ENCODE measurements at places on chromosomes 13 and 19.

GRCh38 chr13:42929886-42930535, 62.0 kb downstream of the EPSTI1 start:
- no peak for DNase-seq

DNA sequence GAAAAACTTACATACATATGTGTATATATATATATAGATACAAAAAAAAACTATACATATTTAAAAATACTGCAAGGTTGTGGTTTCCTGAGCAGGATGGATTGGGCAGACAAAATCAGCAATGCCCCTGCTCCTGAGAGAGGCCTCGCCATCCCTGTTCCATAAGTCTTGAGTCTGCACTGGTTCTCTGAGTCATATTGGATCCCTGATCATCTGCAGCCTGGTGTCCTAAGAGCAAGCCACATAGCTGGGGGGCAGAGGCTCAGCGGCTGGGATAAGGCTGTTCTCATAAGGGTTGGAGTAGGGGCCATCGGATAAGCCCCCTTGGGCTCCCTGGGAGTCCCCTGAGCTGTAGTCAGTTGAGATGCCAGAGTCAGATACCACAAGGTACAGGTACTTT, 3.3 kb downstream of the SWSAP1 start:
- no peak for DNase-seq

GRCh38 chr13:94400874-94401273, 78.6 kb downstream of the DCT start:
- DNase-seq = no peak

GRCh38 chr13:25170554-25171111, 1.5 kb downstream of the AMER2 start:
- DNase-seq = peak; percentile 16

DNA sequence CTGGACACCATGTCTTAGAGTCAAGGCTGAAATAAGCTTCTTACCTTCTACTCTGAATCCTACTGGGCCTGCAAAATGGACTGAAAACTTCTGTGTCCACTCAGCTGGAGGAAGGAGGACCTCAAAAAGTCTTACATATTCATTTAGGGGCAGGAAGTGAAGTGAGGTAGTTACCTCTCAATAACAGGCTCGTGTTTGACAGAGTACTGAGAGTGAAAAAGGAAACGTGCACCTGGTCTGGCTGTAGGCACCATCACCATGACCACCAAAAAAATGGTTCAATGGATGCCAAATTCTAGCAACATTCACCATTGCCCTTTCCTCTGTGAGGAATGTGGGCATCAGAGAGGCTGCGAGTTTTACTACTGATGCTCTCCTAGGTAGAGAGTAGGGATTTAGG, 176.2 kb downstream of the RFC3 start:
- DNase-seq = no peak

DNA sequence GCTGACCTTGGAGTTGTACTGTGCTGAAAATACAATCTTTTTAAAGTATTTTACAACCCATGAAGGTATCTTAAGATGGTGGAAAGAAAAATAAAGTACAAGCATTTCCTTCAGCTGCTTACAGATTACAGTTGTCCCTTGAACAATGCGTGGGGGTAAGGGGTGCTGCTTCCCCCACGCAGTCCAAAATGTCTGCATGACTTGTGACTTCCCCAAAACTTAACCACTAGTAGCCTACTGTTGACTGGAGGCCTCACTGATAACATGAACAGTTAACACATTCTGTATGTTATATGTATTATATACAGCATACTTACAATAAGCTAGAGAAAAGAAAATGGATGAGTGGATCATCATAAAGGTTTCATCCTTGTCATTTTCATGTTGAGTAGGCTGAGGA, 45.3 kb upstream of the ZNF599 start:
- DNase-seq = no peak

DNA sequence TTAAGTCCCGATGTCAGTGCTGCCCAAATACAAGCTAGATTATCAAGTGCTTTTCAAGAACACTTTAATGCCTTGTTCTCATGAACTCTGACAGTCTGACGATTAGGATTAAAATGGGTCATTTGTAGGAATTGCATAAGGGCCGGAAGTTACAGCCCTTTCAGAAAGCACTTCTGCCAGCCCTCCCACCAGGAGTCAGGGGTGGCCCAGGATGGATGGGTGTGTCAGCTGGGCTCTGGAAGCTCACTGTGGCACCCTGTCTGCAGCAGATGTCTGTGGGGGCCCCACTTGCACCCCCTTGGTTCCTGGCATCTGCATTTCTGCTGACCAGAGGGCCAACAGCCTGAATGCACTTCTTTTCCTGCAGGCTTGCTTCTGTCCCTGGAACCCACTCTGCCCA, 712.7 kb downstream of the UQCRFS1 start:
- no peak for DNase-seq

- DNase-seq = no peak
Observed at GRCh38 chr13:36134632-36135031, 3.5 kb upstream of the DCLK1 start.

DNA sequence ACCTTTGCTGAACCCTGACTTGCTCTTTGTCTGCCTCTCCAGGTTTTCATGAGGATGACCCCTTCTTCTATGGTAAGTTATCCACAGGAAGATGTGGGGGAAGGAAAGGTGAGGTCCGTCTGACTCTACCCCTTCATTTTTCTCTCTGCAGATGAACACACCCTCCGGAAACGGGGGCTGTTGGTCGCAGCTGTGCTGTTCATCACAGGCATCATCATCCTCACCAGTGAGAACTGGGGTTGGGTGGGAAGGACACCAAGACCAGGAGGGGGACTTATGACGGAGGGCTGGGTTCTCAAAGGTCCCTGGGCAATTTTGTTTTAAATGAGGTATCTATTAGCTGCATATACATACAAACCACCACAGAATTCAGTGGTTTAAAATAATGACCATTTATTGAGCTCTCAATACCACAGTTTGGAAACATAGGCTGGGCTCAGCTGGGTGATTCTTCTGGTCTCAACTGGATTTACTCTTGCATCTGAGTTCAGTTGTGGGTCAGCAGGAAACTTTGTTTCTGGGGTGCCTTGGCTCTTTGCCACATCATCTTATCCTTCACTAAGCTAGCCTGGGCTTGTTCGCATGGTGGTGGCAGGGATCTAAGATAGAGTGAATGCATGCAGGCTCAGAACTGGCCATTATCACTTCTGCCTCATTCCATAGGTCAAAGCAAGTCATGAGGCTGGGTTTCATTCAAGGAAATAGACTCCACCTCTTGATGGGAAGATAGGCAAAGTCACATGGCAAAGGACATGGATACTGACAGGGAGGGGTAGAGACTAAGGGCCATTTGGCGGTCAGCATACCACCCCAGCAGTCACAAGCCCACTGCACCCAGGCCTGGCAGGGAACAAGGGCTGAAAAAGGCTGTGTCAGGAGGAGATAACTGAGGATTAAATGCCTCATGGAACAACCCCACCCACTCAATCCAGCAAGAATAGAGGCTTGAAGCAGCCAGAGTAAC, 11.8 kb downstream of the FXYD5 start:
- DNase-seq = no peak

DNA sequence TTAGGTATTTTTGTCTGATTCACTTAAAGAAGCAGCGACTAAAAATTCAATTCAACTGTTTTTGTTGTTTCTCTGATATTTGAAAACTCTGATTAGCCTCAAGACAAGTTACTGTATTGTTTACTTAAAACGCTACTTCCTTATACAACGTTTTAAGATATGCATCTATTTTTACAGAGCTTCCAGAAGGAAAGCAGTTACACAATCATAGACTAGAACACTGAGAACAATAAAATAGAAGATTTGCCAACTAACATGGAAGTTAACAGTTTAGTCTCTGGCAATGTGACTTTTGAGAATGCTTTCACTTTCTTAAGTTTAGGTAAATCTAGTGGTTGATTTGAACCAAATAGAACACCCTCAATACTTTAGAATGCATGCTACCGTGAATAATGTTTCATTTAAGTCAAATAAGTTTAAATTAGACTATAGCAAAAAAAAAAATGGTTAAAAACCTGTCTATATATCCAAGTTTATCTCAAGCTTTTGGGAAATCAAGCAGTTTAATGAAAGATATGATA, 614.8 kb downstream of the DACH1 start:
- no peak for DNase-seq

DNA sequence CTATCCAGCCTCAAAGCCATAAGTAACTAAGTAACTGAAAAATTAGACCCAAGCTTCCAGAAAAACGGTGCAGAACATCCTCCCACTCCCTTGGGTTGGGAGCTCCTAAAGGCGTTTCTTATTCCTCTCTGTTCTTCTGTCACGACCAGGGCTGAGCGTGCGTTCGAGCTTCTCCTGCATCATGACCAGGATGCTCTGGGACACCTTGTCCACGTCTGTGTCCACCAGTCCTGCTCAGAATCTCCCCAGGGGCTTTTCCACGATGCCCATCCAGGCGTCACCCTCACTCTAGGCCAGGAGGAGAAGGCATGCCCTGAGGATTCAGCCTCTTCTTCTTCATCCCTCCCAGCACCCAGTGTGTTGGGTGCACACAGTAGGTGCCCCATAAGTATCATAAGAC, 37.8 kb upstream of the GAS6 start:
- no peak for DNase-seq

DNA sequence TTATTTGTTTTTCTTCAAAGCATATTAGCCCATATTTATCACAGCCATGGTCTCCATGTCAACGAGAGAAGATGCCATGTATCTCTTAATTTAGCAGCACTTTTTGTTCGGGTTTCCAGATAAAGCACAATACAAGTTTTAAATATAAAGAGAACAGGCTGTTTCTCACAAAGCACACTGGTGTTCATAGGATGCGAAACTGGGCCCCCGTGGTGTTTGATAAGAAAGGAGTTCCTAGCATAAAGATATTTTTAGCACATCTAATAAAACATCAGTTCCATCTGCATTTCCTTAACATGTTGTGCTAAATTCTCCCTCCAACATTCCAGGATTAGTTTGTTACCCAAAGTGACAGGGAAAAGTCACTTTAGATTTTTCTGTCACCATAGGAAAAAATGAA, 72.4 kb upstream of the EDNRB start:
- no peak for DNase-seq

DNA sequence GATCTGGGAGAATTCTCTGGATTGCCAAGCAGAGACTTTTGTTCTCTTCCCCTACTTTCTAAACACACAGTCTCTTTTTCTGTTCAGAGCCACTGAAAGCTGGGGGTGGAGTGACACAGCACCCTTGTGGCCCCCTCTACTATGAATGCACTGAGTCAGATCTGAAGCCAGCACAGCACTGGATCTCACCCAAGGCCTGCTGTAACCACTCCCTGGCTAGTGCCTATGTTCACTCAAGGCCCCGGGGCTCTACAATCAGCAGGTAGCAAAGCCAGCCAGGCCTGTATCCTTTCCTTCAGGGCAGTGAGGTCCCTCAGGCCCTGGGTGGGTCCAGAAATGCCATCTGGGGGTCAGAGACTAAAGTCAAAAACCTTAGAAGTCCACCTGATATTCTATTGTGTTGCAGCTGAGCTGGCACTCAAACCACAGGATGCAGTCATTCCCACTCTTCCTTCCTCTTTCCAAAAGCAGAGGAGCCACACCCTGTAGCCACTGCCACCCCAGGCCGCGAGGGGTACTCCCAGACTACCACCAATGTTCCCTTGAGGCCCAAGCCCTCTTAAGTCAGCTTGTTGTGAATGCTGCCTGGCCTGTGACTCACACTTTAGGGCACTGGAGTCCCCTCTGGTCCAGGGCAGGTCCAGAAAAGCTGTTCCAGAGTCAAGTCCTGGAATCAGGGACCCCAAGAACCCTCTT, 110.1 kb upstream of the RXFP2 start:
- no peak for DNase-seq

GRCh38 chr13:41595298-41595697, 137.9 kb downstream of the RGCC start:
- DNase-seq = no peak

DNA sequence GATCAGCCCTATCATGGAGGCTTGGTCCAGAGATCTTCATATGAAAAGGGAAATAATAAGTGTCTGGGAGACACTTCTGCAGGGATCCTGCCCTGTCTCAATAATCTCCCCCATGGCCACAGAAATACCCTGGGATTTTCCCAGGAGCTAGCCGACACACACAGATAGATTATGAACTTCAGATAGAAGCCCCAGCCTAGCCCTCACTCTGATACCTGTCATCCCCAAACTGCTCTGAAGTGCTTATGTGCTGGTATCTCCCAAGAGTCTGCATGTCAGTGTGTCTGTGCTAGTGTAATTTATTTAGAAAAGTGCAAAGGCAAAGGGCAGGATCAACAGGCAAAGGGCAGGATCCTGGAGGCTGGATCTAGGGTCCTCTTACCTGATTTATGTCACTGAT, 38.7 kb upstream of the ZNF766 start:
- no peak for DNase-seq

GRCh38 chr13:103839460-103839859, 773.2 kb upstream of the SLC10A2 start:
- peak; percentile 50 for DNase-seq

GRCh38 chr19:508204-509150, 1.2 kb downstream of the TPGS1 start:
- DNase-seq = no peak

DNA sequence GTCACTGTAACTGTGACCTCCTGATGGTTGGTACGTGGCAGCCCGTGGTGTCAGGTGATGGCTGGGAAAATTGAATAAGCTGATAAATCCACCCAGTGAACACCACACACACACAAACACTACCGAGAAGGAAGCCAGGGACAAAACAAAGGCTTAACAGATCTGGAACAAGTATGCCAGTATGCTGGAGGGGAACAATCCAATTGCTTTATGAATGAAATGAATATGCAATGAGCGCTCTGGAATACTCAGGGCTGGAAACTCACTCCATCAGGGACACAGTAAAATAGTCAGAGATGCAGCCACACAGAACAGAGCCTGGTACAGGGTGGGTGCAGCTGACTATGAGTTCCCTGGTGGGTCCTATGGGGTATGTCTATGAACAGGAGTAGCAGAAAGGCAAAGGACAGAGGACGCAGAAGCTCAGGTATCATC, 16.7 kb downstream of the TMTC4 start:
- no peak for DNase-seq

GRCh38 chr19:6067975-6068374, 42.3 kb downstream of the RFX2 start:
- DNase-seq = no peak

DNA sequence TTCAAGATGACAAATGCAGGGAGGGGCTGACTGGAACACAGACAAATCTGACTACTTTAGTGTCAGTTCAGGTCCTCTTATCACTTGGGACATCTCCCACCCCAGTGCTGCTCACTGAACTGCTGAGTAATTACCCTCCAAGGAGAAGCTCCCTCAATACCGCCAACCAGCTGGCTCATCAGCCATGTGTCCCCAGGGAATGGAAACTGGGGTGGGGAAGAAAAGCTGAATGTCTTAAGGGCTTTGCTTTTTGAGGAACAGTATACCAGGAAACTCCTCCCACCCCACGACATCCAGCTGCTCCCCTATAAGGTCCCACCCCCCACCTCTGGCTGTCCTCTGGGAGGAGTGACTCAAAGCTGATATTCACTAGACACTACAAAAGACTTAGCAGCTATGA, 2.0 kb downstream of the ZNF823 start:
- no peak for DNase-seq

- DNase-seq = no peak
Observed at GRCh38 chr19:10866495-10866894, 4.9 kb upstream of the CARM1 start.

Measured in NCI-H1105 treated with DMSO at 0.1 percent for 48 hours (cell line).